Brain pericyte (primary cell): ENCODE measurements at places on chromosomes 16 and 17.

DNA sequence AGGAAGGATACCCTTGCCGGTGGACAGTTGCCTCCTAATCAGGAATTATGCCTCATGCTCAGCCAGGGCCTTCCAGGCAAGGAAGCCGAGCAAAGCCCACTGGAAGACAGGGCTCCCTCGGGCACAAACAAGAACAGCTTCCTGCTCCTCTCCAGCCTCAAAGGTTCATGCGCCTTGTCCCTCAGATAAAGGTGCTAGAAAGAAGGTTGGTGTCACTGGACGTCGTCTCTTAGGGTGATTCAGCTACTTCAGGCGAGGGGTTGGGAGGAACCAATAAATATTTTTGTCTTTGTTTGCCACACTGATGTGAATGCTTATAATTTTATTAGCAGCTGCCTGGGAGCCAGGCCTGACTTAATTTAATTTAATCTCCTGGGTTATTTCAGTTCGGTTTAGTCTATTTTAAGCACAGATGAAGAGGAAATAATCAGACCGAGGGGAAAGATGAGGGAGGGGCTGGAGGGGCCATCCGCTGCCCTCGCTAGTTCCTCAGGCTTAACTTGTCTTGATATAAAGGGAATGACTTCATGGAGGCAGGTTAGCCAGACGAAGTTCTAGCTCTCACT, 171.8 kb upstream of the CACNG5 start:
- no peak for DNase-seq

- no peak for DNase-seq
These were observed 208.9 kb downstream of the SHISA9 start for GRCh38 chr16:13110124-13110796.

DNA sequence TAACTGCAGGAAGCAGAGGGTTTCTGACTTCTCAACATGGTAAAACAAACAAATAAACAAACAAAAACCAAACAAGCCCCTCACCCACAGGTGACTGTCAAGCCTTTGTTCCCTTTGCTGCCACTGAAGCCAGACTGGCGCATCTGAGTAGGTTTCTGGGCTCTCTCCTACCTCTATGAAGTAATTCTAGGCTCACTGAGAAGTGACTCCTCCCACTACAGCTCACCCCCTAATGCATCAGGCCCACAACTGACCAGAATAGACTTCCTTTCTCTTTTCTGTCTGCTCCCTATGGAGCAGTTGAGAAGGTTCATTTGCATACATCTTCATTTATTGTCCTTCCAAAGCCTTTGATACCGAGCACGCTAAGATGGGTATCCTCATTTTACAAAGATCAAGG, 77.0 kb upstream of the CCL2 start:
- DNase-seq, result no peak

GRCh38 chr16:89723279-89724250, 2.2 kb downstream of the ZNF276 start:
- DNase-seq, result no peak
